Liver (tissue), 10 donors: ENCODE measurements at places on chromosomes 1 and 21. TPM values are rescaled to one million over a fixed set of nuclear protein-coding genes. Genes with fewer than 3 reads are reported as not detected.
A peak's percentile ranks its signal among the peaks of the same experiment; 100 is the strongest.

DNA sequence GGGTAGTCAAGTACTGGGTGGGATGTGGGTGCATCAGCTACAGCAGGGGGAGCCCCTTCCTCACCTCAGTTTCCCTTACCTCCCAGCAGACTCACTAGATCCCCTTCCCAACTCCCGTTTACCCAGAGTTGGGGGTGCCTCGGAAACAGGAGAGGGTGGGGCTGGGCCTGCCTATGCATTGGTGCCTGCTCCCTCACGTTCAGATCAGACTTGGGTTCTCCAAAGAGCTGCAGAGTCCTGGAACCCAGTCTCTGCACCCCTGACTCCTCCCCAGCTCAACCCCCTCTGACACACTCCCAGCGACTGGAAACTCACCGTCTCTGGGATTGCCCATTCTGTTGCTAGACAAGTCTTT lies 6.0 kb downstream of the FOXO6 start:
- DNase-seq = no peak

- no peak for DNase-seq
These were observed 161.4 kb downstream of the KAZN start for GRCh38 chr1:14759843-14760242.

GRCh38 chr1:225524570-225524969 lies 96.7 kb upstream of the LBR start:
- no peak for DNase-seq

- peak; percentile 22 for DNase-seq
These were observed 386.4 kb upstream of the VAMP3 start for GRCh38 chr1:7384679-7385078.

DNA sequence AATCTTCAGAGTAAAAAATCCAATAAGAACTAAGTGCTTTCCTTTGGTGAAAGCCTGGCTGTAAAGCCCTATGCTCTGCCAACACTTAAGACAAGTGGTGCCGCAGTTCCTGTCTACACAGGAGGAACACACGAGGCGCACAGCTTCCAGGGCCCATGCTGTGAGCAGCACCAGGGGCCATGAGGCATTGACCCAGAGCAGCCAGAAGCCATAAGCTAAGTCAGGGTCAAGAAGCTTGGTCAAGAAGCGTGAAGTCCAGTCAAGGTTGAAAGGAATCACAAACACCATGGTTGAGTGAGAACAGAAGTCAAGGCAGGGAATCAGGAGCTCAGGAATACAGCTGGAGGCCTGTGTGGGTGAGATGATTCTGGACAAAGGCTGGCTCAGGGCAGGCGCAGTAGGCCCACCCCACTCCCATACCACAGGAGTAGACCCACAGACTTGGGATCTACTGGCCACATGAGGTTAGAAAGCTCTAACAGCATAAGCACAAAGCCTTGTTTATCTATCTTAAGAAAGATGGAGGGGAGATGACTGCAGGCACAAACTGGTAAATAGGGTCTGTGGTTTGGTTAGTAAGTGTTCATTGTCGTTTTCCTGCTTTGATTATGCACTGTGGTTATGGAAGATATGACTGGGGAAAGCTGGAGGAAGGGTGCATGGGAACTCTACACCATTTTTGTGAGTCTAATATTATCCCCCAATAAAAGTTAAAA lies 42.9 kb upstream of the RCAN3 start:
- DNase-seq = no peak

GRCh38 chr1:12552951-12553921 lies 64.8 kb downstream of the DHRS3 start:
- DNase-seq = no peak

- no peak for DNase-seq
These were observed 132.1 kb downstream of the PLA2G4A start for GRCh38 chr1:186960861-186961260.

DNA sequence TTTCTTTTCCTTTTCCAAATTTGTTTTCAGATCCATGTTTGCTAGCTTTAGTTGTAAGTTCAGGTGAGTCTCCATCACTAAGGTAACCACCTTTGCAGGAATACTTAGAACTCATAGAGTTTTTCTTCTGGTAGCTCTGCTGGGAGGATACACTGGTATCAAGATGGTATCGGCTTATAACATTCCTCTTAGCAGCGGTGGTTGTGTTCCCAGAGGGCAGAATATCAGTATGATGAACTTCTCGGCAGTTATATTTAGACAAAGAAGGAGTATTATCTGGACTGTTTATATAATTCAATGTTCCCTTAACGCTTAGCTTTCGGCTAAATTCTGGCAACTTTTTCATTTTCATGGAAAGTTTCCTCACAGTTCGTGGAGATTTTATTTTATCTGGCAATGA lies 18.1 kb downstream of the SYDE2 start:
- DNase-seq = no peak

- no peak for DNase-seq
These were observed 60.5 kb downstream of the RUNX1 start for GRCh38 chr21:34988625-34989024.

GRCh38 chr1:241592273-241592958 lies 47.8 kb downstream of the CHML start:
- DNase-seq = no peak

GRCh38 chr21:27570306-27570868 lies 603.5 kb upstream of the ADAMTS5 start:
- DNase-seq = no peak

The TEX38 gene
- not detected for polyA plus RNA-seq

The SMG7 gene
- 9.5 TPM for polyA plus RNA-seq

The CHD1L gene
- 19.9 TPM for polyA plus RNA-seq

The PROK1 gene
- not detected for polyA plus RNA-seq

The UTS2 gene
- not detected for polyA plus RNA-seq

The IL20 gene
- polyA plus RNA-seq = not detected

The RXFP4 gene
- polyA plus RNA-seq = not detected

The TSSK3 gene
- not detected for polyA plus RNA-seq

The FCGR1A gene
- 2.5 TPM for polyA plus RNA-seq

The SPATA45 gene
- polyA plus RNA-seq = not detected

The DNM3 gene
- polyA plus RNA-seq = 0.08 TPM

The UBE2U gene
- not detected for polyA plus RNA-seq

The FLG gene
- polyA plus RNA-seq = under 0.01 TPM
